Chondrocyte (in vitro differentiated cells): ENCODE measurements at places on chromosomes 2 and 18. TPM values are rescaled to one million over a fixed set of nuclear protein-coding genes. Genes with fewer than 3 reads are reported as not detected.

GRCh38 chr2:173451118-173451517 is 96.4 kb downstream of the CDCA7 start:
- no peak for DNase-seq

- DNase-seq, result no peak
These were observed 107.5 kb downstream of the GULP1 start for GRCh38 chr2:188399159-188399558.

DNA sequence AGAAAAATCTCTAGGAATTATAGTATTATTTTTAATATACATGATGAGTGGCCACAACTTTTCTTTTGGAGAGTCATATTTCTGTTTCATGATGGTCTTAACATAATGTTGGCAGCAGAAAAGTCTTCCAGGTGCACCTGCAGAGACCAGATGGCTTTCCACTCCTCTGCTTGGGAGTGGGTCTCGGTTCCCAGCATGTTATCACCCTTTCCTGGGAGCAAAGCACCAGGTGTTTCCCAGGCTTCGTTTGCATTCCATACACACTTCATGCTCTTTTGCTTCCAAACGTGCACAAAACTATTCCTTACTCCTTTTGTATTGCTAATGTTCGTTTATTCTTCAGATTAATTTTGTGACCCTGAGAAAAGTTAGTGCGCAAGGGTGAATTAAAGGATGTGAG is 305.2 kb downstream of the CDH2 start:
- DNase-seq, result no peak

GRCh38 chr2:198762441-198762840 is 695.3 kb downstream of the SATB2 start:
- no peak for DNase-seq

- no peak for DNase-seq
These were observed 35.0 kb downstream of the CERKL start for GRCh38 chr2:181621779-181622490.

DNA sequence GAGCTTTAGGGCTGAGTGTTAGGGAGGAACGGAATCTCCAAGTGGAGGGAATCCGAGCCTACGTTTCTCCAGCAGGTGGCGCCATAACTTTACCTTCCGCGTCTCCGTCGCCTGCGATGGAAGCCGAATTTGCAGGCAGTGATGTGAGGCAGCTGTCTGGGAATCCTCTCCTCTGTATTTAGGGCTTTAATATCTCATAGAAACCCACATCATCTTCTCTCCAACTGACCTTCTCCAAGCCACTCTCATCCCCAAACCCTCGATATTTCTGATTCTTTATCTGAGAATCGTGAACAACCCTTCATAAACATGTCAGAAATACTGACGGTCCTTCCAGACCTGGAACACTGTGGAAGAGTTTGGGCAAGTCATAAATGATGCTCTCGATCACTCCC is 27.5 kb downstream of the SIX2 start:
- DNase-seq, result no peak

GRCh38 chr2:30612371-30612770 is 165.3 kb downstream of the LCLAT1 start:
- DNase-seq, result no peak

DNA sequence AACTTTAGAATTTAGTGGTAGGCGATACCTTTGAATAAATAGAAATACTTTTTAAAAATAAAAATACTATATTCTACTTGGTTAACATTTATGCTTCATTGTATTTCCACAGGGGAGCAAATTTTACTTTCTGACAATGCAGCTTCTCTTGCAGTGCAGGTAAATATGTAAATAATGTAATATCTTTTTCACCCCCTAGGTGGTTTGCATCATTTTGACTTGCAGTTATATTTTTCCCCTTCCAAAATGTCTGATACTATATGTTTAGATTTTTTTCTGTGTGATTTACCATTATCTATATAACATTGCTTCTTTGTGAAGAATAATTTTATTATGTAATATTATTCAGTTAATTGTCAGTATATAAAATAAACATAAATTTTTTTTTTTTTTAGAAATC is 28.5 kb downstream of the MTX2 start:
- no peak for DNase-seq

DNA sequence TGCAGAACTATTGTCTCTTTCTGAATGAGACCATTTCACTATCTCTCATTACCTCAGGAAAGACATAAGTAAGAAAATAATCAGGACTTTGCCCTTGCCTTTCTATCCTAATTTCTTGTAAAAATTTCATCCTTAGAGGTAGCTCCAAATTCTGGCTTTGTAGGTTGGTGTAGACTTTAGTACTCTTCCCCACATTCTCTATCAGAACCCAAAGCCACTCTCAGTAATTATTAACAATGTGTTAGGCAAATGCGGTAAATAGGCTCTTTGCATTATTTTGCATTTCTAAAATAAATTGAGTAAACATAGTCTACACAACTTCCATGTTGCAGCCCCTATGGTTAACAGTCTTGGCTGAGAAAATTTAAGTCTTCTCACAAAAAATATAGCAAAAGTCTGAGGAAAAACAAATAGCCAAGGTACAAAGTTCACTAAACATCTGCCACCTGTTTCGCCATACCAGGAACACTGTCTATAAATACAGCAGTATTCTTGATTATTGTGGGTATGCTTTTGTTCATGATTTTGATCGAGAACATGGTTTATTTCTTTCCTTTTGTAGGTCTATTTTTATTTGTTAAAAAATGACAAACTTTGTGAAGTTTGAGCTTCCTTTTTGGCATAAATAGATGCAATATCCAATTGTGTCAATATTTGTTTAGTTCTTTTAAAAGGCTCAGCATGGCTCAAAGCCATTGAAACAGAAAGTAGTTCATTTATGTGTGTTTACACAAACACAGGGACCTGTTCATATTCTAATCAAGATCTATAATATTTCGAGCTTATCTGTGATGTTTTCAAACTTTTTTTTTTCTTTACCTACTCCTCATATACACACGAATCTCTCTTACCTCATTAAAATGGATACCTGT is 1061.5 kb downstream of the CNTNAP5 start:
- no peak for DNase-seq

DNA sequence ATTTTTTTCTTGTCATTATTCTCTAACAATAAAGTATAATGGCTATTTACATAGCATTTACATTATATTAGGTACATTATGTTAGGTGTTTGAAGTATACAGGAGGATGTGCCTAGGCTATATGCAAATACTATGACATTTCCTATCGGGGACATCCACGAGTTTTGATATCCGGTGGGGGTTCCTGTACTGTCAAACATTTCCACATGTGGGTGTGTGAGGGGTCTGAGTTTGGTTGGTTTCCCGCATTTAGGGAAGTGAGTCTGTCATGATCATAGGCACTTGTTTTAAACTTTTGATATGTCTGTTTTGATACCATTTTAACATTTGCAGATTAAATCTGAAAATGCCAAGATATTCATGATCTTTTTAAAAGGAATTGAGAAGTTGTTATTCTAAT is 76.0 kb downstream of the CEP192 start:
- no peak for DNase-seq

GRCh38 chr18:51656249-51656648 is 458.8 kb upstream of the MEX3C start:
- DNase-seq, result no peak

GRCh38 chr2:53202063-53202462 is 565.5 kb upstream of the CHAC2 start:
- no peak for DNase-seq

- no peak for DNase-seq
These were observed 73.8 kb downstream of the CLHC1 start for GRCh38 chr2:55158111-55158814.

DNA sequence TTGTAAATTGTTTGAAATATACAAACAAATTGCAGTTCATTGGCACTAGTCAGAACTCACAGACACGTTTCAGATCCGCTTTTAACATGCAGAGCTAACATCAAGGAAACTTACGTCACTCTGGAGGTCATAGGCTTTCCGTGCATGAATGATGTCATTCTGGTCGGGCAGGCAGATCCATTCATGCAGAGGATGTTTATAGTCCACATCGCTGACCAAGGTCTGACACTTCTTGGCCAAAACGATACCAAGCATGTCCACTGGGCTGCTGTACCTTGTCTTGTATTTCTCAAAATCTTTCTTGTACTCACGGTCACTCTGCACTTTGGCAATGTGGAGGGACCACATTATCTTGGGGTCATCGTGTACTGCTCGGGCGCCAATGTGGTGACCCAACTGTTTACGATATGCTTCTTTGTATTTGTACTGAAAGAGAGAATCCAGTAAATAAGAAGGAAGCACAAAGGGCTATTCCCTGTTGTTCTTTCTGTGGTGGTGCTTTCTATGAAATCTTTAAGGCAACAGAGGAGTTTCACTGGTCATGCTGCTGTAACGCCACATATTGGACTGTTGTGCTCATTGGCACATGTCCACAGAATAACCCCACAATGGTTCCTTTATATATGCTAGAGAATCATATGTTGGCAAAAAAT is 114.8 kb downstream of the NEB start:
- no peak for DNase-seq

GRCh38 chr2:97988722-97989121 is 7.0 kb downstream of the TMEM131 start:
- no peak for DNase-seq

- peak; percentile 79 for DNase-seq
These were observed 288.9 kb downstream of the RDH14 start for GRCh38 chr2:18271370-18272147.

DNA sequence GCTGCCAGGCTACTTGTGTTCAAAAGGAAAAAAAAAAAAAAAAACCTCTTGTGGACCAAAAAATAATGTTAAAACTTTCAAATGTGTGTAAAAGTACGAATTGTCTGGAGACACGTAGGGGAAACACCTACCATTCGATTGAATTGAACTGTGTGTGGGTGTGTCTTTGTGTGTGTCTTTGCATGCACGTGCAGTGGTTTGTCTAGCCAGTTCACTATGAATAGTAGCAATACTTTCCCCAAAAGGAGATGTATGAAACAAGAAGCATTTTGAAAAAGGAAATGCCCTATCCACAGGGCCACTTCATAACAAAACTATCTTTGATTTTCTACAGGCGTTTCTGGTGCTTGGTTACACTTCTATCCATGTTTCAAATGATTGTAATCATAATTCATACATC is 186.8 kb downstream of the RPRM start:
- no peak for DNase-seq

DNA sequence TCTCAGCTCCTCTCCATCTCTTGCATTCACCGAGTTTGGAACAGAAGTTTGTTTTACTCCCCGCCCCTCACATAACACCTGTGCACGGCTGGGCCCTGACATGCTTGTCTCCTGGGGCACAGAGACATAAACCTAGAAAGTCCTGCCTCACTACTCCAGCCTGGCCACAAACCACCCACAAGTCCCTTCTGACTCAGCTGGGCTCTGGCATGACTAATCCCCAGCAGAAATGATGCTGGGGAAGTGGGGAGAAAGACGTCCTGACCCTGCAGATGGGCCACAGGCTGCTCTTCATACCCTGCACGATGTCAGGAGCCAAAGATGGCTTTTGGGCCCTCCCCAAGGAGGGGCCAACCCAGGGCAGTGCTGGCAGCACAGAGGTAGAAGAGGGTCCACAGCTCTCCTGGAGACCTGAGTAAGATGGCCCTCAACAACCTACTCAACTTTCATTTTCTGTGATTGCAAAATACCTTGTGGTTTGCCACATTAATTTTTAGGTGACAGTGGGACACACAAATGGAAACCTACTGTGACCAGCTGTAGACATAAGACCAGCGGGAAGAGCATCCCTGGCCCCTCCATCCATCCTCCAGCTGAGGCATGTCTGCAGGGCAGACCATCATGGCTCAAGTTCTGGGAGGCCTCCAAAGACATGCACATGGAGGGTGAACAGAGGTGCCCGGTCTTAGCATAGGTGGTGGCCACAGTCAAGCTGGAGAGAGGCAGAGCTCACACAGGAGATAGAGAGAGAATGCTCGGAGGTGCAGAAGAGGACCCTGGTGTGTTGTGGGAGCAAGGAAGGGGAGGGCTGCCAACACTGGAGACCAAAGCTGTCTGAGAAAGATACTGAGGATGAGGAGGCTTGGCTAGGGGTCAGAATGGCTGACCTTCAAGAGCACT is 40.0 kb downstream of the DNMT3A start:
- no peak for DNase-seq

DNA sequence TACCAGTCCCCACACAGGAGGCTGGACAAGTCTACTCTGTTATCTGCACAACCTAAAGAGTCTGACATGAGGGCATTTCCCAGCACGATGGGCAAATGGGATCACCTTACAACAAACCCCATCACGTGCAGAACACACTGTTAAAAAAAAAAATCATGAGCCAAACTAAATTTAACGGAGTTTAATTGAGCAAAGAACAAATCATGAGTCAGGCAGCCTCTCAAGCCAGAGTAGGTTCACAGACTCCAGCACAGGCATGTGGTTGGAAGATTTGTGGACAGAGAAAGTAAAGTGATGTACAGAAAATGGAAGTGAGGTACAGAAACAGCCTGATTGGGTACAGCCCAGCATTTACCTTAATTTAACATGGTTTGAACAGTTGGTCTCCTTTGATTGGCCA is 59.9 kb downstream of the KYNU start:
- DNase-seq, result no peak

GRCh38 chr2:238864207-238865014 is 16.5 kb downstream of the TWIST2 start:
- peak; percentile 72 for DNase-seq

DNA sequence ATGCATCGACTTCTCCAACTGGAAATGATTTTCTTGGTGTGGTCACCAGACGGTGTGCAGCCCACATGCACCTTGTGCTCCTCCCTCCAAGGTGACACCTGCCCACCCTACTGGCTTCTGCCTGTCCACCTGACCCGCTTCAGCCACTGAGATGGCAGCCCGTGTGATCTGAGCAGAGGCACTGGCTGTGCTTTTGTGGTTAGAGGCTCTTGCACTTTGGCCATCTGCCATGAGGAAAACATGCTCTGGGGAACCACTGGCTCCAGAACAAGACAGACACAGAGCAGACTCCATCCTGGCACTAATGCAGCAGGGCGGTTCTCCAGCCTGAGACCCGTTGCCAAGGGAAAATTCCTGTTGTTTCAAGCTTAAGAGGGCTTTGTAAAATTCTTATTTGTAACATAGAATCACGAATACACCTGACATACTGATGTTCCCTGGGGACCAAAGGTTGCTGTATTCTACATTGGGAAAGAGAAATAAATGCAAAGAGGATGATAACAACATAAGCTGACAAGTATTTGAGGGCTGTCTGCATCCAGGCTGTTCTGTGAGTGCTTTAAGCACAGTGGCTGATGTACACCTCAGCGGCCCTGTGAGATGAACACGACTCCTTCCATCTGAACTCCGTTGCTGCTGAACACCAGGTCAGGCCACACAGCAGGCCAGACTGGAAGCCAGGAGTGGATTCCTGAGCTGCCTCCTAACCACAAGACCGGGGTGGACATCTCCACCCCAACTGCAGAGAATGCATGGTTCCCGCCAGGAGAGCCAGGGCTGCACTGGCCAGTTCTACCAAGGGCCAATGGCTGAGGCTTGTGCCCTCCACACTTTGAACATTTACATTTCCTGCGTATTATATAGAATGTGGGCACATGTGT is 820.4 kb downstream of the GALR1 start:
- no peak for DNase-seq

GRCh38 chr18:36405611-36406010 is 108.1 kb downstream of the FHOD3 start:
- no peak for DNase-seq

Gene IL1RN
- not detected in 3 replicates for total RNA-seq

Gene CCDC138
- total RNA-seq, result 2.9 to 5.9 TPM (median 4.1 TPM) in 3 replicates

Gene TCF23
- not detected in 3 replicates for total RNA-seq

Gene ARHGAP15
- 0.36 to 0.42 TPM in 2 of 3 replicates, not detected in the other for total RNA-seq

Gene C2orf42
- total RNA-seq, result 14.3 to 24.8 TPM (median 14.7 TPM) in 3 replicates

Gene TMEM214
- 107 to 166 TPM (median 110 TPM) in 3 replicates for total RNA-seq

Gene TWIST2
- total RNA-seq, result 1.8 to 9.1 TPM (median 2.4 TPM) in 3 replicates

Gene INPP1
- 14.2 to 15.4 TPM (median 14.4 TPM) in 3 replicates for total RNA-seq

Gene ACMSD
- not detected in 3 replicates for total RNA-seq

Gene SERPINB3
- not detected in 3 replicates for total RNA-seq

Gene HMSD
- not detected in 3 replicates for total RNA-seq

Gene ADNP2
- 15.2 to 17.8 TPM (median 15.3 TPM) in 3 replicates for total RNA-seq

Gene CDKL4
- 0.20 to 1.1 TPM (median 0.87 TPM) in 3 replicates for total RNA-seq
